Activated T-cell treated with anti-CD3 and anti-CD28 coated beads, Interleukin-2, amount 50 U/mL, for 4 hours (primary cell): ENCODE measurements at places on chromosomes 1 and 21. TPM values are rescaled to one million over a fixed set of nuclear protein-coding genes. Genes with fewer than 3 reads are reported as not detected.

The GPR52 gene
- total RNA-seq, result 0.48 TPM

The KMO gene
- 0.34 TPM for total RNA-seq

The OLIG2 gene
- not detected for total RNA-seq

The TAL1 gene
- 0.14 TPM for total RNA-seq

The DTL gene
- 74.5 TPM for total RNA-seq

The CFAP126 gene
- total RNA-seq, result not detected

The KLHDC9 gene
- 0.43 TPM for total RNA-seq

- DNase-seq, result no peak
Observed at GRCh38 chr1:217983051-217983375, 302.1 kb upstream of the RRP15 start.

DNA sequence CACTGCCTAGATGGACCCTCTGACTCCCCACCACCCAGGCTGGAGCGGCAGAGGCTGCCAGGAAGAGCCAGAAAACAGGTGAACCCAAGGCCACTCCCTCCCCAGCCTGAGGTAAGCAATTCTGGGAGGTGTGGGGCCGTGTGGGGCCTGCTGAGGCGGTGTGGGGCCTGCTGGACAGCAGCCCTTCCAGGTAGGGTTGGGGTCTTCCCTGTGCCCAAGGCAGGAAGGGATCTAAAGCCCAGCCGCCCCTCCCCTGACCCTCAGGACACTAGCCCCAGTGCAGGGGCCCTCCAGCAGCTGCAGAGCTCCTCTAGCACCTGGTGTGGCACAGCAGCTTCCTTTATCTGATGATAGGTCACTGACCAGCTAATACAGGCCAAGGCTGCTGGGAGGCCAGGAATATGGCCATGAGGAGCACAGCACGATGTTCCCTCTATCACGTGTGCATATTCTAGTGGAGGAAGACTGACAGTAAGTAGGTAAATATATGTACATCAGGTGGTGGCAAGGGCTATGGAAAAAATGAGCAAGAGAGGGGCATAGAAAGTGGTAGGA is 86.9 kb downstream of the IER5 start:
- no peak for DNase-seq

DNA sequence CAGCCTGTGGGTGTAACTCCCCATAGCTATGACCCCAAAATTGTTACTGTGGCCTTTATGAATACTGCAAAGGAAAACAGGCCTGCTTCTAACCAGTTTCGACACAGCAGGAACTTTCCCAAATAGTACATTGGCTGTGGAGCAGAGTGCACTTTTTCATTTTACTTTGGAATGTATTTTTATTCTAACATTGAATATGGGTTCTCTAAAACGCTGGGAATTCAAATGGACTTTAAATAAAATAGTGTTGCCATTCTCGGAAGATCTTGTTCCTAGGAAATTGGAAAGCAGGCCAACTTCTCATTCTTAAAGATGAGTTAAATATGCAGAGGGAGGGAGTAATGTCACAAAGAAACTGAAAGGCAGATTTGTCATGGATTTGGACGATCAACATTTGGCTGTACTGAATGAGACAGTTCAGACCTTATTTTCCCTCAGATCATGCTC is 39.6 kb upstream of the ARHGAP29 start:
- DNase-seq, result no peak

- DNase-seq, result no peak
Observed at GRCh38 chr1:218804014-218804785, 369.5 kb upstream of the LYPLAL1 start.

- no peak for DNase-seq
Observed at GRCh38 chr1:20035114-20035513, 34.9 kb upstream of the PLA2G5 start.

- DNase-seq, result no peak
Observed at GRCh38 chr1:209743145-209743482, 12.7 kb upstream of the TRAF3IP3 start.
